Kidney glomerular epithelial cell (primary cell): ENCODE measurements at places on chromosomes 4 and X.

GRCh38 chrX:36983831-36984230 is 24.3 kb upstream of the FAM47C start:
- DNase-seq = no peak

GRCh38 chr4:46081248-46081647 is 42.6 kb downstream of the GABRG1 start:
- DNase-seq = no peak

DNA sequence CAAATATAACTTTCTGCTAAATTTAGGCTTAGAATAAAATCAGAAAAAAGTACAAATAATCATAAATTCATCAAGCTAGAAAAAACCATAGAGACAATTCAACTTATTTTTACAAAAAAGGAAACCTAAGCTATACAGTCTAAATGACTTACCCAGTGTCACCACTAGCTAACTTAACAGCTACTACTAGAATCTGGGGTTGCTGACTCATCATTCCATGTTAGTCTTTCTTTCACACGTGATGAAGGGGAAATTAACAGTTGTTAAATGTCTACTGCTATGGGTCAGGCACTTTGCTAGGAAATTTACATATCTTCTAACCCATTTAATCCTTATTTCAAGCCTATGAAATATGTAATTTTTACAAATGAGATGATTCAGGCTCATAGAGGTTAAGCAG is 349.3 kb upstream of the GALNT7 start:
- no peak for DNase-seq

- DNase-seq = no peak
Observed at GRCh38 chr4:183450108-183450507, 5.7 kb downstream of the CDKN2AIP start.

DNA sequence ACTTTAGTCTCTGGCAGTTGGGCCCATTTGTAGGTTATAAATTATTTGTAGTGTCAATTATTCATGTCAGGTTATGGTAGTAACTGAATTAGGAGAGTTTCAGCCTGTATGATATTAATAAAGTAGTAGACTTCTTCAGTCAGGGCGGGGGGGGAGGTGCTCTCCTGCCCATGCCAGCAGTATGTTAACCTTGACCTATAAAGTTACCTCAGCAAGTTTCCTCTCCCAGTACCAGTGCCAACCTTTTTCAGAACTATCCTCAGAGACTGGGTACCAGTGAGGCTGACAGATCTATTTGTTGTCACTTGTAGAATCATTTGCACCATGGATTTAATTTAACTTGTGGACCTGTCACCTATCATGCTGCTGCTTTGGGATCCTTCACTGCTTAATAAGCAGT is 88.0 kb downstream of the PRRG1 start:
- DNase-seq = no peak

DNA sequence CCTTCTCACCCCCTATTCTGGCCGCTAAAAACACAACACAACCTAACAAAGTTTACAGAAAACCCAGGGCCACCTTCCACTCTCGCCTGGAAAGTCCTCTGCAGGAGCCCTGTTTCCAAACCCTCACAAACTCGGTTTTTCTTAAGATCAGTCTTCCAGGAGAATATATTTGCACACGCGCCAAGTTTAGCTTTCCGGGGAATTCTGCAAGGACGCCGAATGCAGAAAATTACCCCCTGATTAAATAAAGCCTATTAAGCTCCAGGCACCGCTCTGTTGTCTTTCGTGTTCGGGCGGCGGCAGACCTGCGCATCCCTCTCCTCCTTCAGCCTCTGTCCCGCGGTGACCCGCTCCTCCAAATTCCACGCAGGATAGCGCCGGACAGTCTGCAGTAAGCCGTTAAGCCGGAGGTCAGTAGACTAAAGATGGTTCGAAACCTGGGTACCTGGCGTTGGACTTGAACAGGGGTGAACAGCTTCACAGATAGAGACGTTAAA is 5.0 kb downstream of the MSX1 start:
- DNase-seq = no peak

DNA sequence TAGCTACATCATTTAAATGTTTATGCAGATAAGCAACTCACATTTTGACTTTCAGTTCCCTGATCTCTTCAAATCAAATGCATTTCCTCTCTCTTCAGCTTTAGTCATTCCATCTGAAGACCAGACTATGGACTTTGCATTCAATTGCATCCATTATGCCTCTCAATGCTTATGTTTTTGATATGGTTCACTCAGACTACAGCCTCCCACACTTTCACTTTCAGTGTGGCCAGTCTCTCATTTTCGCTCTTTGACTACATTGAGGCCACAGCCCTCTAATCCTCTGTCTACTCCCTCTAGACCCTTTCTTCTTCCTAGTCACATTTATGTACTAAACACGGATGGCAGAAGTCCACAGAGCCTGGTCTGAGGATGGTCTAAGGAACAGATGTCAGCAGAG is 24.5 kb upstream of the VEGFC start:
- no peak for DNase-seq

- DNase-seq = no peak
Observed at GRCh38 chr4:64001229-64001898, 407.9 kb downstream of the TECRL start.

DNA sequence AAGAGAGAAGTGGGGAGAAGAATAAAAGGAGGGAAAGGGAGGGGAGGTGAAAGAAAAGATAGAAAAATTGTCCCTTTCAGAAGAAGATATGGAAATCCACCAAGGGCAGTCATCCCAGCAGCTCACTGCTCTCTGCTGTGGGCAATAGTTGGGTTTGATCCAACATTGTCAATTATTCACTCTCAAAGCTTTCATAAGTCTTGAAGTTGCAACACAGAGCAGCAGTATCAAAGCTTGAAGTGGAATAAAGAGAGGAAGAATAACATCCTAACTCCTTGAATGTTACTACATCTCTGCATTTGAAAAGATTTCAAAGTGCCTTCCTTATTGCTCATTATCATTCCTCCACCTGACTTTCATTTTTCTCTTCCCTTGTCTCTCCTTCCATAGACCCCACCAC is 62.3 kb upstream of the HHIP start:
- peak; percentile 86 for DNase-seq

DNA sequence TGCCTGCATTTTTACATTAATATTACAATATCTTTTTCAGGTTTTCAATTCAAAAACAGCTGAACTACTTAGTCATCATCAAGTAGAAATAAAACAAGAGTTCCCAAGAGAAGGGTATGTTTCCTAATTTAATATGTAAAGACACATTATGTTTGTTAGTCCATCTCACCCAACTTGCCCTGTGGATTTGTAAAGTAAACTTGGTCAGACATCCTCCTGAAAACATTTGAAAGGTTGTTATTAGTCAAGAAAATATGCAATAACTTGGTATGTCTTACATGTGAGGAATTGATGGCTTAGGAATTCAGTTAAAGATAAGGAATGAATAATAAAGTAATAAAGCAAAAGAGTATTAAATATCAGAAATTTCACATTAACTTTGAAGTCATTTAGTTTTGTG is 12.2 kb downstream of the GK start:
- no peak for DNase-seq
